AG09309 (cell line): ENCODE measurements at places on chromosomes 5 and 9.

GRCh38 chr9:108800632-108801099, 55.1 kb downstream of the ACTL7B start:
- DNase-seq, result no peak

DNA sequence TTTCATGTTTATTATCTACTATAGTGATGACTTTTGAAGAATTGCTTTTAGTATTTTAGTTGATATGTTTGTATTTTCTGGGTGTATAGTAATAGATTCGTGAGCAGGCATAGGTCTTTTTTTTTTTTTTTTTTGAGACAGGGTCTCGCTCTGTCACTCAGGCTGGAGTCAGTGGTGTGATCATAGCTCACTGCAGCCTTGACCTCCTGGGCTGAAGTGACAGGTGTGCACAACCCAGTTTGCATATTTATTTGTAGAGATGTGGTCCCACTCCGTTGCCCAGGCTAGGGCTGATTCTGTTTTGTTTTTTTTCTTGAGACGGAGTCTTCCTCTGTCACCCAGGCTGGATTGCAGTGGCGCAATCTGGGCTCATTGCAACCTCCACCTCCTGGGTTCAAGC, 11.9 kb downstream of the ERBIN start:
- no peak for DNase-seq

- no peak for DNase-seq
Measured at GRCh38 chr5:170053896-170054295, 51.8 kb upstream of the FOXI1 start.

DNA sequence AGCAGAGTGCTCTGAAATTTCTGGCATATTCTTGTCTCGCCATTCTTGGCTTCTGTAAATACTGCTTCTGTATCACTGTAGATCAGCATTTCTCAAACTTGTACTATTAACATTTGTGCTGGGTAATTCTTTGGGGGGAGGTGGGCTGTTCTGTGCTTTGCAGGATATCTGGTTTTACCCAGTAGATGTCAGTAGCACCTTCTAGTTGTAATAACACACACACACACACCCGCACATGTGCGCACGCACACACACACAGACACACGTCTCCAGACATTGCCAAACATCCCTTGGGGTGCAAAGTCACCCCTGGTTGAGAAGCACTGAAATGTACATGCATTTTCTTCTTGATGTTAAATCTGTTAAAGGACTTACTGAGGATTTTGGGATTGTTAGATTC, 304.1 kb downstream of the MAT2B start:
- DNase-seq, result no peak

DNA sequence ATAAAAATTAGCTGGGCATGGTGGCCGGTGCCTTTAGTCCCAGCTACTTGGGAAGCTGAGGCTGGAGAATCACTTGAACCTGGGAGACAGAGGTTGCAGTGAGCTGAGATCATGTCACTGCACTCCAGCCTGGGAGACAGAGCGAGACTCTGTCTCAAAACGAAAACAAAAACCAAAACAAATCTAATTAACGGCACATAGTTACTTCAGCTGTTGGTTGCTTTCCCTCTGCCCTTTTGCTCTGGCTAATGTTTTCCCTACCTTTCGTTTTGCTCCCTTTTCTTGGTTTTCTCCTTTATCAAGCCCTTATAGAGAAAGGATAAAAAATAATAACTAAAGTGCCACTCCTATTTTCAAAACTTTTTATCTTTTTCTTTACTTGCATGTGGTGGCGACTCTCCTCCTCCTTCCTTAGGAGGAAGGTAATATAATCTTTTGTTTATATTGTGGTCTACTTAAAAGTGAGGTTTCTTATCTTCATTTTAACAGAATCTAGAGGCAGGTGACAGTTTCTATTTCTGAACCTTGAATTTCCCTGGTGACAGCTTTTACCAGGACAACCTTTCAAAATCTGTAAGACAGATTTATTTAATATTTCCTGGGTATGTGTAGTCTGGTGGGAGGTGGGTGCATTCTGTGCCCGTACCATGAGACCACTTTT, 125.4 kb downstream of the ARHGEF28 start:
- no peak for DNase-seq

DNA sequence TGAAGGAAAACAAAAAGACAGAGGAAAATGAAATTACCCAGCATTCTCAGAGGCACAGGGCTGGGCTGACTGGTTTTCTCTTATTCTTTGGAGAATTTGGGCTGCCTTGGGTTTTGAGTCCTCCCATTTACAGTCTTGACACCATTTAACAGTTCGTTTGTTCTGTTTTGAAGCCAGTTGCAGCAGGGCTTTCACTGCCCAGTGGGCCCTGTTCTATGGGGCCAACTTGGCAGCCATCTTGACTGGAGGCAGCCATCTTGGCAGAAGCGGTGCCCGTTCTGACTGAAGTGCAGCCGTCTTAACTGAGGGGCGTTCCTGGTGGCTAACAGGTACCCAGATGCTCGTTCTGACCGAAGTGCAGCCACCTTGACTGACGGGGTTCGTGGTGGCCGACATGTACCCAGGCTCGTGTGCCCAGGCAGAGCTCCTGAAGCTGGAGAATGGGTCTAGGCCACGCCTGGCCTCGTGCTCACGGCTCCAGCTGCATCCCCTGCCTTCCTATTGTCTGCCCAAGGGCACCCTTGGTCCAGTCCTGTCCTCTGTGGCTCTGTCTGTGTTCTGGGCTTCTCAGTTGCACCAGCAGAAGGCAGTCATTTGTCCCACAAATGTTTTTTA, 164.4 kb downstream of the GAPVD1 start:
- no peak for DNase-seq

DNA sequence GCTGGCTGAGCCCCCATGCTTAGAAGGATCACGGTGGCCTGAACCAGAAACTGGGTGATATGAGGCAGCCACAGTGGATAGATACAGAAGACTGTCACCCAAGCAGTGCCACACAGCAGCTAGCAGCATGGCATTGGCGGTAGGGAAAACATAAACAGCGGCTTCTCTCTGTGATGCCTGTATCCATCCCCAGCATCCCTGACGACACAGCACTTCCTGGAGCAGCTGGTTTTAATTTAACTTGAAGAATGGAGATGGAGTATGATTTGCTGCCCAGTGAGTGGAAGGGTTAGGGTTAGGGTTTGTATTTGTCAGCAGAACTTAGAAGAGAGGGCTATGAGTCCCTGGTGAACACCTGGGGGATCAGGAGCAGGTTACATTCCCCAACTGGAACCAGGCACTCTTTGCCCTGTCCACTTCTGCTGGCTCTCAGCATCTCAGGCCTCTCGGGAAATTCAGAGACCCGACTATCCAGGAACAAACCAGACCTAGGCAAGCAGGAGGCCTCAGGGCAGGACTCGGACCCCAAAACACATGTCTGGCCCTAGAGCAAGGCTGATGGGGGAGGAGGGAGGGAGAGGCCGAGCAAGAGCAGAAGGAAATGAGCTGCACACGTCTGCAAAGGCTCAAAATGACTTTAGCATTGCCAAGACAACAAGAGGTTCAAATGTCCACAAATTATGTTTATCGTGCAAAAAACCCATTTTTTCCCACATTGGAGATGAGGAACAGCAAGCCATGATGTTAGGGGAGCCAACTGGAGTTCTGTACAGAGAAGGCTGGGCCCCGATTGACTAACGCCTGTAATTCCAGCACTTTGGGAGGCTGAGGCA, 6.5 kb upstream of the GGTA1 start:
- DNase-seq, result no peak

DNA sequence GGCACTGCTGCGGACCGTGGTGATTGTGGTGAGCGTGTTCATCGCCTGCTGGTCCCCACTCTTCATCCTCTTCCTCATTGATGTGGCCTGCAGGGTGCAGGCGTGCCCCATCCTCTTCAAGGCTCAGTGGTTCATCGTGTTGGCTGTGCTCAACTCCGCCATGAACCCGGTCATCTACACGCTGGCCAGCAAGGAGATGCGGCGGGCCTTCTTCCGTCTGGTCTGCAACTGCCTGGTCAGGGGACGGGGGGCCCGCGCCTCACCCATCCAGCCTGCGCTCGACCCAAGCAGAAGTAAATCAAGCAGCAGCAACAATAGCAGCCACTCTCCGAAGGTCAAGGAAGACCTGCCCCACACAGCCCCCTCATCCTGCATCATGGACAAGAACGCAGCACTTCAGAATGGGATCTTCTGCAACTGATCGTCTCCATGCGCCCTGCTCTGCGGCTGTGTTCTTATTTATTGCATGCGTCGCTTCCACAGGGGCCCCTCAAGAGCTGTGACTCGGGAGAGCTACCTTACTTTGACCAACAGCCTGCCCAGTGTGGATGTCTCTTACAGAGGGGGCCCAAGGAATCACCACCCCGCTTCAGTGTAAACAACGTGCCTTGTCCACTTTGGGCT, 10.8 kb downstream of the S1PR3 start:
- no peak for DNase-seq

DNA sequence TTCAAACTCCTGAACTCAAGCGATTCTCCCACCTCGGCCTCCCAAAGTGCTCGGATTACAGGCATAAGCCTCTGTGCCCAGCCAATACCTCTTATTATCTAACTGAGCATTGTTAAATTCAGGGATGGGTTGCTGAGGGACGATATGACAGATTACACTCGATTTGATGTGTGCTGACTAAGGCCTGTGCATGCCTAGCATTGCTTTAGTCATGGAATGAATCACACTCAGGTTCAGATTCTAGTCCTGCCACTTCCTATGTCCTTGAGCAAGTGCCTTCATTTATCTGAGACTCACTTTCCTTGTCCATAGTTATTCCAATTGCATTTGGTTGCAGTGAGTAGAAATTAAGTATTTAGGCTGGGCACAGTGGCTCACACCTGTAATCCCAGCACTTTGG, 19.5 kb downstream of the THBS4 start:
- no peak for DNase-seq

DNA sequence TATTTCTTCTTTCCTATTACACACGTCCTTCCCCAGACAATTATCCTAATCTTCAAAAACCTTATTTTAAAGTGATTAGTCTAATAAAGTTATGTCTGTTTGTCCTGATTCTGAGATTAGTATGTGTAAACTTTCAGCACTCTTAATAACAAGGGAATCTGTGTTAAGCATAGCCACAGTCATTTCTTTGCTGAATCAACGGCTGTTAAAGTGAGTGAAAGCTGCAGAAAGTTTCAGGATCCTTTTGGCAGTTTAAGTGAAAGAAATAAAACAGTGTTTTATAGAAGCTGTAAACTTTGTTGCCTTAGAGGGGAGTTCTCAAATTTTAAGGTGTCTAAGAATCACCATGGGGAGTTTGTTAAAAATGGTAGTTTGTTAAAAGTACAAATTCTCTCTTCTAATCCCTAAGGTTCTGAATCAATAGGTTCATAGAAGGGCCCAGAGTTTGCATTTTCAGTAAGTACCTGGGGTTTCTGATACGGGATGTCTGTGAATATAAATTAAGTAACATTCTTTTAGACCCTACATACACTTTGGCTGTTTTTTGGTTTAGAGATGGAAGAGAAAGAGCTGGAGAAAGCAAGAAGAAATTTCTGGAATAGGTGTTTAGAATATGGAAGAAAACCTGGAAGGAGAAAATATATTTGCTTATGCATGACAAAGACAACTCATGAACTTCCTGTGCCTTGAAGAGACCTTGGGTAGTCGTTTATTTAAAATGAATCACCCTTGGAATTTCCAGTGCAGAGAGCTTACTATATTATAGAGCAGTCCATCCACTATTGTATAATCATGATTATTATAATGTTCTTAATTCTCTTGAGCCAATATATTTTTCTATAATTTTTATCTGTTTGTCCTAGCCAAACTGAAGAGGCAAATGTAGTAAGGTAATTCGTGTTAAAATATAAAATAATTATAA, 45.7 kb downstream of the SCAMP1 start:
- DNase-seq, result no peak

DNA sequence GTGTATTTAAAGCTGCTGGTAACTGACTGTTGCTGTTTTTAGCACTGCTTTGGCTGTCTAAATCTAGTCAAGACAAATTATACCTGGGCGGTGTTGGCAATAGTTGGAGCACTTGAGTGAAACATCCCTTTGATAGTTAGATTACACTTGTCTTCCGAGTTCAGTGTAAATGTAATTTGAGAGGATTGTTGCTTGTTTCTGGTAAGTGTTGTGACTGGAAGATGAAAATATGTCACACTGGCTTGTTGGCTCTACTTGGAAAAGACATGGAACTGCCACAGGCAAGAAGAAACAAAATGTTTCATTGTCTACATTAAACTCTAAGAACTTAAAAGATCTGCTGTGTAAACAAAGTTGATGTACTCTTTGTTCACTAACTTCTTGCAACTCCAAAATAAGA, 49.2 kb upstream of the PTPRD start:
- no peak for DNase-seq

GRCh38 chr5:95285409-95285755, 488 bp upstream of the MCTP1 start:
- DNase-seq, result no peak

- DNase-seq, result peak; percentile 71
Measured at GRCh38 chr5:138469540-138470321, 4.5 kb downstream of the EGR1 start.

- DNase-seq, result peak; percentile 64
Measured at GRCh38 chr5:159849437-159850083, 66.7 kb upstream of the ADRA1B start.

GRCh38 chr9:37032713-37033112, 1.4 kb downstream of the PAX5 start:
- DNase-seq, result no peak

DNA sequence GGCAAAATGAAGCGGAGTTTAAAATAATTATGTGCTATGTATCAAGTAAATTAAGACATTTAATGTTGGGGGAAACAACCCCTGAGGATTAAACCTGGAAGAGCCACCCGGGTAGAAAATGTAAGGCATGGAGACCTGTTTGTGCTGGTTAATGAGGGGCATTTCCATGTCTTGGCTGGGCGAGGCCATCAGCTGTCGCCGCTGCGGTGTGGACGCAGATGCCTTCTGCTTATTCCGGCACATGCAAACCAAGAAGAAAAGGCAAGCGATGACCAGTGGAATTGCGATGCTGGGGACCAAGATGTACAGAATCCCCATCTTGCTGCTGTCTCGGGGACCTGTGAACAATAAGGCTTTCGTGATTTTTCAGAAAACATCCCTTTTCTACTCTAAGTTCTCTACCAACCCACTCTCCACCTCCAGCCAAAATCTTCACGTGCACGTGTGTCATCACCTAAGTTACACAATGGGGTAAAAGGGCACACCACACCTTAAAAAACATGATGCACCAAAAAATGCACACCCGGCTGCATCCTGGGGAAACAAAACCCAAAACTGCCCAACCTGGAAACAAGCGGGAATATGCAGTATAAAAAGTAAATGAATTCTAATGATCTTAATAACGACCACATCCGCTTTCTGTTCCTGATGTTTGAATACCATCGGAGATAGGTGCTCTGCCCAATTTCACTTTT, 223.5 kb downstream of the ROR2 start:
- DNase-seq, result no peak
